ENCODE measurements at places on chromosomes 12 and 14. TPM values are rescaled to one million over a fixed set of nuclear protein-coding genes. Genes with fewer than 3 reads are reported as not detected.

DNA sequence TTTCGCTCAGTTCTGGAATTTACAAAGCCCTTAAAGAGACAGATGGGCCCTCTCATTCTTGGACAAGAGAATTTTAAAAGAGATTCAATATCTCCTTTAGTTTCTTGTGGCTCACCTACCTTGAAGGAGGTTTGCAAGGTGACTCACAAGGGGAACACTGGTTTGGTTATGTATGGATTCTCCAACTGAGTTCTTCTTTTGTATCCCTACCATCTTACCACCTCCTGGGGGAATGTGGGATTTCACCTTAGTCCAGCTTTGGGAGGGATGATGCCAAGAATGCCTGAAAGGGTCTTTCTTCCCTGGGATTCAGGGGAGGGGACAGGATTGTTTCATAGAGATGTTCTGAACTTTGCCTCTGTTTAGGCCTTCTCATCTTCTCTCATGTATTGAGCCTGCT lies 3.7 kb downstream of the PPP4R4 start:
- H3K27ac ChIP-seq = no peak overlapping the region
- no peak for DNase-seq
- H3K36me3 ChIP-seq = no peaks in the 10 kb centered on the region
- peaks cover 33% of the 10 kb centered on the region for H3K27me3 ChIP-seq
- H3K4me3 ChIP-seq = no peak overlapping the region

Gene OAS3
- polyA plus RNA-seq = 13.1 TPM

Gene ATP2A2
- polyA plus RNA-seq = 134 TPM

Gene FBLN5
- polyA plus RNA-seq = 2.0 TPM

DNA sequence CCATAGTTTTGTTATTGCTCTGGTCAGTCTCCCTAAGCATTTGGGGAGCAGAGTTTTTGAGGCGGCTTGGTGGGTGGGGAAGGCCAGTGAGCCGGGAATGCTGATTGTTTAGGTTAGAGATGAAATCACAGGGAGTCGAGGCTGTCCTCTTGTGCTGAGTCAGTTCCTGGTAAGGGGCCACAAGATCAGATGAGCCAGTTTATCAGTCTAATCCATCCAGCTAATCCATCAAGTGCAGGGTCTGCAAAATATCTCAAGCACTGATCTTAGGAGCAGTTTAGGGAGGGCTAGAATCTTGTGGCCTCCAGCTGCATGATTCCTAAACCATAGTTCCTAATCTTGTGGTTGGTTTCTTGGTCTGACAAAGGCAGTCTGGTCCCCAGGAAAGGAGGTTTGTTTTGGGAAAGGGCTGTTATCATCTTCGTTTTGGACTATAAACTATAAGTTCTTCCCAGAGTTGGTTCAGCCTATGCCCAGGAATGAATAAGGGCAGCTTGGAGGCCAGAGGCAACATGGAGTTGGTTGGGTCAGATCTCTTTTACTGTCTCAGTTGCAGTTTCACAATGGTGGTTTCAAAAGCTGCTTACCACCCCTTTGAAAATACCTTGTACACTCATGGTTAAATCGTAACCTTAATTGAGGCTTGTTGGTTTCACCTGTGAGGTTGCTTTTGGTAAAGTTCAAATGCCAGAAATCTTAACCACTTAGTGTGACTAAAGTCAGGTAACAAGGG lies 33.6 kb upstream of the HIGD1C start:
- H3K27me3 ChIP-seq = no peaks in the 10 kb centered on the region
- no peaks in the 10 kb centered on the region for H3K4me1 ChIP-seq

DNA sequence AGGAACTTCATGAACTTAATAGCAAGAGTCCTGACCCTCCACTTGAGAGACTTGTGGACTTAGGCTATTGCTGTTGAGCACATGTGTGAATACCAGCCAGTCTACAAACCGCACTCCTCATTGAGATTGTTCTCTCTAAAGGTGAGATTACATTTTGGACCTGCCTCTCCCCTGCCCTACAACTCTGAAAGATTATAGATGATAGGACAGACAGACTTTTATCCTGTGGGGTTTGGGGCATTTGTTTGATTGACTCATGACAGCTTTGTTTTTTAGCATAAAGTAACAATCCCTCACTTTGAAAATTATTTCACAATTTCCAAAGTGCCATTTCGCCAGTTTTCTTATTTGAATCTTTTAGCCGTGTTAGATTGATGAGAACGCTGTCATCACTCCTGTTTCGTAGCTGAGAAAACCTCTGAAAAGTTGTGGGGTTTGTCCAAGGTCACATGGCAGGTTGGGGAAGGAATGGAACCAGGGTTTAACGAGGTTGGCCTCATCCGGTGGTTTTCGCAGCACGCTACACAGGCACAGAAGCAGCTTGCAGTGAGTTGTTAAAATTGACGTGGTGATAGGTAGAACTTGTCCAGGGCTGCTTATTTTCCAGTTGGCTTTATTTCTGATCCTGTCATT lies 836 bp downstream of the EVL start:
- peaks cover 5% of the 10 kb centered on the region for H3K36me3 ChIP-seq
- H3K4me3 ChIP-seq = peak overlapping the region; percentile 52
- H3K4me1 ChIP-seq = no peaks in the 10 kb centered on the region
- DNase-seq = no peak
- H3K27ac ChIP-seq = no peak overlapping the region

Gene C12orf56
- polyA plus RNA-seq = not detected

DNA sequence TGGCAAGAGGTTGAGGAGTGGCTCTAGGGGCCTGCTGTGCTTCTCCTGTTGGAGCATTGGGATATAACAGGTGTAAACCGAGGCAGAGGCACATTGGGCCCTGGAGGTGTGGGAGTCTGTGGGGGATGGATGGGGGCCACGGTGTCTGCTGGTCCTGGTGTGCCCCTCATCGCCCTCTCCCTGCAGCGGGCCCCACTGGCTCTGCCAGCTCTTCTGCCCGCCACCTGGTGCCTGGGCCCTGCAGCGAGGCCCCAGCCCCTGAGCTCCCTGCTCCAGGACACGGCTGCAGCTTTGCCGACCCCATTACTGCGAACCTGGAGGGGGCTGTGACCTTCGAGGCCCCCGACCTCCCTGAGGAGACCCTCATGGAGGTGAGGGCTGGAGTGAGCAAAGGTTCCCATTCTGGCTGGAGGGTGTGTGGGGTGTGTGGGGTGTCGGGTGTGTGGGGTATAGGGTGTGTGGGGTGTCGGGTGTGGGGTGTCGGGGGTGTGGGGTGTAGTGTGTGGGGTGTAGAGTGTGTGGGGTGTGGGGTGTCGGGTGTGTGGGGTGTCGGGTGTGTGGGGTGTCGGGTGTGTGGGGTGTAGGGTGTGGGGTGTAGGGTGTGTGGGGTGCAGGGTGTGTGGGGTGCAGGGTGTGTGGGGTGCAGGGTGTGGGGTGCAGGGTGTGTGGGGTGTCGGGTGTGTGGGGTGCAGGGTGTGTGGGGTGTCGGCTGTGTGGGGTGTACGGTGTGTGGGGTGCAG lies 10.6 kb upstream of the PUS1 start:
- no peak overlapping the region for H3K4me3 ChIP-seq
- peaks cover 8% of the 10 kb centered on the region for H3K36me3 ChIP-seq
- H3K4me1 ChIP-seq = no peaks in the 10 kb centered on the region
- no peak overlapping the region for H3K27ac ChIP-seq
- DNase-seq = no peak
- no peaks in the 10 kb centered on the region for H3K27me3 ChIP-seq

Gene A2ML1
- 0.22 TPM for polyA plus RNA-seq

DNA sequence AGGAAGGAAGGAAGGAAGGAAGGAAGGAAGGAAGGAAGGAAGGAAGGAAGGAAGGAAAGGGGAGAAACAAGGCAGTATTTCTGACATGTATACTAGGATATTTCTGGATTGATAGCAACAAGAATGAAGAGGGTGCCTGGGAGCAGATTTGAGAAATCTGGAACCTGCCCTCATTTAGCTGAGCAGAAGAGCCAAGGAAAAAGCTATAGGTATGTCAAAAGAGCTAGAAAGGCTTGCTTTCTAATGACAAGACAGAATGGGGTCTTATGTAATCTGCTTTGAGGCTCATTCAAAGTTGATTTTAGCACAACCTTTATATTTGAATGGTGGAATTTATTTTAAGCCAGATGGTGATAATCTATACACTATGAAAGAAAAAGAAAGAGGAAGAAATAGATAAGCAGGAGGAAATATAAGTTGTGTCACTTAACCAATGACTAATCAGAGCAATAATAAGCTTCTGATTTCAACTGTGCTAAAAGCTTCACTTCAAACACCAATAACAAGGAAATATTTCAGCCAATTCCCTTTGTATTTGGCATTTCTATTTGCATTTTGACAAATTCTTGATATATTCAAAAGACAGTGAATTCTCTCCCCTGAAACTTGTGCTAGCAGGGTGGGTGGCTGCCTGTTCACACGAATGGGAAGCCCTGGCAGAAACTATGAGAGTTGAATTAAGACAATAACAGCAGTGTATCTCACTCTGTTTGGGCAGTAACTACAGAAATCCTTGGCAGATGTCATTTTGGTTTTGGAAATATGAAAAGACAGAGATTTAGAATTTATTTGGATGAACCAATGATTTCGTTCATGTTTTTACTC lies 76.3 kb upstream of the FLRT2 start:
- DNase-seq = no peak
- no peak overlapping the region for H3K27ac ChIP-seq
- H3K27me3 ChIP-seq = no peaks in the 10 kb centered on the region

Gene POLE2
- 9.8 TPM for polyA plus RNA-seq

GRCh38 chr14:96486705-96487104 lies 15.5 kb upstream of the PAPOLA start:
- no peak for DNase-seq
- H3K4me1 ChIP-seq = no peaks in the 10 kb centered on the region
- H3K27me3 ChIP-seq = no peaks in the 10 kb centered on the region
- H3K27ac ChIP-seq = no peak overlapping the region
- H3K36me3 ChIP-seq = no peaks in the 10 kb centered on the region
- H3K4me3 ChIP-seq = no peak overlapping the region

Gene IRAK3
- 4.0 TPM for polyA plus RNA-seq

Gene SAV1
- 15.0 TPM for polyA plus RNA-seq

DNA sequence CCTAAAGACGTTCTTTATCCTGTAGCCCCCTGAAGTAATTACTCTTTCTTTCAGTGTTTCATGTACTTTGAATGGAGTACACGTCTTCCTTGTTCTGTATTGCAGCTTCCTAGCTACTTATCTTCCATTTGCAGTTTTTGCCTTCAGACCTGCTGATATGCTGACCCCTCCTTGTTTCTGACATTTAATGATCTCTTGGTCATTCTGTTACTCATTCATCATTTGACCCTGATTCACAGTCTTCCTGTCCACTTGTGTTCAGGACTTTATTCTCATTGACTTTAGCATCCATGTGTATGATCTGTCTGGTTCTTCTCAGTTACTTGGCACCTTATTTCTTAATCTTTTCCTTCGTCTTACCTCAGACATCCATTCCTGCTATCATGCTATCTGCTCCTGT lies 22.2 kb downstream of the CPSF2 start:
- H3K27me3 ChIP-seq = no peaks in the 10 kb centered on the region
- H3K27ac ChIP-seq = no peak overlapping the region
- DNase-seq = no peak
- no peaks in the 10 kb centered on the region for H3K4me1 ChIP-seq
- H3K4me3 ChIP-seq = no peak overlapping the region
- H3K36me3 ChIP-seq = peaks cover 16% of the 10 kb centered on the region

DNA sequence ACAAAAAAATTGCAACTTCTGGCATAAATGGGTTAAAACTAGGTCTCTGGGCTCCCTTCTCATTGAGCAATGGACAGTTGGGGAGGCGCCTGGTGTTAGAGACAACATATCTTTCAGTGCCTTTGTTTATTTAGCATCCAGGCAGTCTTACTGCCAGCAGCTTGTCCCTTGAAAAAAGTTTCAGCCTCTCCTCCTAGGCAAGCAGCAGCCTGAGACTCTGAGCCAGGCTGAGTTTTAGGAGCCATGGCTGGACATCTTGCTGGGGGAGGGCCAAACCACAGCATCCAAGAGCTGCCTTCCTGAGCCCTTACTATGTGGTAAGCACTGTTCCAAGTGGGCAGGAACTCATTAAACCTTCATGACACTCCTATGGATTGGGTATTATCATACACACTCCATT lies 10.1 kb upstream of the JDP2 start:
- no peaks in the 10 kb centered on the region for H3K36me3 ChIP-seq
- no peaks in the 10 kb centered on the region for H3K27me3 ChIP-seq
- DNase-seq = no peak
- no peak overlapping the region for H3K4me3 ChIP-seq
- no peak overlapping the region for H3K27ac ChIP-seq
- peaks cover 7% of the 10 kb centered on the region for H3K4me1 ChIP-seq

DNA sequence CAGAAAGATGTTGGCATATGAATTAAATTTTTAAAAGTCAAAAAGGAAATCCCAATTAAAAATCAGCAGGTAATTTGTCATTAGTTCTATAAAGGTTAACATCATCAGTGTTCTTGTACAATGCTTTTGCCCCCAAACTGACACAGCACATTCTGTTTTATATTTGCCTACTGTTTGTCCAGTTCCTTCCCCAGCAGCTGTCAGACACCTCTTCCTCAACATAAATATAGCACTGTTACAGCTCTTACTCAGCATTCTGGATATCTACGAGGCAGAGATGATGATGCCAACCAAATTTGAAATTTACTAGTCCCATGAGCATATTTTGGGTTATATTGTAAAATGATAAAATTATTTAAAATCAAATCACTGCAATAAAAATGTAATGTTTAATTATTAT lies 124.6 kb downstream of the SINHCAF start:
- no peak for DNase-seq
- H3K36me3 ChIP-seq = no peaks in the 10 kb centered on the region
- H3K4me3 ChIP-seq = no peak overlapping the region

- H3K4me1 ChIP-seq = no peaks in the 10 kb centered on the region
- no peak overlapping the region for H3K4me3 ChIP-seq
- DNase-seq = no peak
- no peaks in the 10 kb centered on the region for H3K36me3 ChIP-seq
- H3K27ac ChIP-seq = no peak overlapping the region
Measured at GRCh38 chr14:58701604-58702003, 63.8 kb downstream of the DACT1 start.

GRCh38 chr12:88896958-88897357 lies 316.7 kb upstream of the KITLG start:
- H3K4me3 ChIP-seq = no peak overlapping the region
- no peaks in the 10 kb centered on the region for H3K27me3 ChIP-seq
- no peak overlapping the region for H3K27ac ChIP-seq
- no peaks in the 10 kb centered on the region for H3K36me3 ChIP-seq
- no peak for DNase-seq

Gene BEST3
- 0.19 TPM for polyA plus RNA-seq

DNA sequence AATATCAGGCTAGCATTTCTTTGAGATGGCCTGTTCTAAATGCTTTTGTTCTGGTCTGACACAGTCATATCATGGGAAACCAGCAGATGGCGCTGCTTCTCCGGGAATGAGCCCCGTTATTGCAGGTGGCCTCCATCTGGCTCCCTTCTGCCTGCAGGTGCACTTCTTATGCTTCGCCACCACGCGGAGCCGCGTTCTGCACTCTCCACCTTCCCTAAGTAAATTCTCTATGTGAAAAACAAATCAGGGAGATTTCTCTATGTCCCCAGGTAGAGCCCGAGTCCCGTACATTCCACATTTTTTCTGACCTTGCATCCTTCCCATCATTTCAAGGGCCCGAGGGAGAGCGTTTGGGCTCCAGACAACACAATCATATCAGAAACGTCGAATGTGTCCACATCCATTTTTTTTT lies 26.2 kb downstream of the GLRX5 start:
- H3K4me3 ChIP-seq = no peak overlapping the region
- H3K27ac ChIP-seq = no peak overlapping the region
- DNase-seq = peak; percentile 90
- H3K4me1 ChIP-seq = no peaks in the 10 kb centered on the region
- no peaks in the 10 kb centered on the region for H3K36me3 ChIP-seq

Measured in small intestine (tissue), 16 donors.